RKO (cell line): ENCODE measurements at places on chromosomes 16 and 17.

DNA sequence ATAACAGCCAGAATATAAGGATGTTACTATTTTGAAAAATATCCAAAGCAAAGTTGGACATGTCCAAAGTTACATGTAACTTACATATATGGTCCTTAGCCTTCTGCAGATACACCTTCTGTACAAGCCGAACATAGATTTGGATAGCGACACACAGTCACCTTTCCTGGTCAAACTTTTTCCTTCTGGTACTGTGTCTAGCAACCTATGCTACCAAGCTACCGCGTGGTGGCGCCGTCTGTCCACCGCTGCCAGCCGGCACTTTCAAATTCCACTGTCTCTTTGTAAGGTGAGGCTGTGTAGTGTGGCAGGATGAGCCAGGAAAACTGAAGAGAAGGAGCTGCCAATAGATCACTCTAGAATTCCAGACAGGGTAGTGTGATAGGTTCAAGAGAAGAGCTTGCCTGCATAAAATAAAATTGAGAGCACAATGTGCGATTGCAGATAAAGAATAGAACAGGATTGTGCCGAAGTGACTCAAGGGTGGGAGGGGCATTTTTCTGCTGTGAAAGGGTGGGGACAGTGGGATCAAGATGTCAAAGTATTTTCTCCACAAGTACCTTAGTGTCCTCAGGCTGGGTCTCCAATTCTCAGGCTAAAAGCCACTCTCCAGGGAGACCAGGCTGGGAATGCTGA, 366.9 kb downstream of the SLC39A11 start:
- DNase-seq: peak; percentile 72

- peak; percentile 17 for DNase-seq
These were observed 21.2 kb downstream of the PEMT start for GRCh38 chr17:17570140-17570797.

GRCh38 chr16:68288252-68288650, 22.5 kb downstream of the SLC7A6OS start:
- no peak for DNase-seq

- no peak for DNase-seq
These were observed 3.3 kb downstream of the CISD3 start for GRCh38 chr17:38733282-38733981.

- no peak for DNase-seq
These were observed 283.9 kb upstream of the EEF2KMT start for GRCh38 chr16:5381481-5381880.

- no peak for DNase-seq
These were observed 150.0 kb downstream of the MSI2 start for GRCh38 chr17:57406131-57406980.

DNA sequence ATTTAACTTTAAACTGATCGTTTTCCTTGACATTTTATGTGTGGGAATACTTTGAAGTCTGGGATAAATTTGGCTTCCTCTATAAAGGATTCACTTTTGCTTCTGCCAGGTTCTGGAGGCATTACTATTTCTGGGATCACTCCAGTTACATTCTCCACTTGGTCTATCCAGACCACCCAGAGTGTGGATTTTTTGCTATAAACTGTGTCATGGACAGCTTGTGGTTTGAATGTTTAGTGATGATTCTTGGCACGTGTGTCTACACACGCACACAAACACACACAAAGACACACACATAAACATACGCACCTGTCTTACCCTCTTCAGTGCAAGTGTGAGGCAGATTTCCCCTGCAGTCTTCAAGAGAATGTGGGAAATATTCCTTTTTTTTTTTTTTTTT, 27.4 kb upstream of the MSI2 start:
- no peak for DNase-seq

DNA sequence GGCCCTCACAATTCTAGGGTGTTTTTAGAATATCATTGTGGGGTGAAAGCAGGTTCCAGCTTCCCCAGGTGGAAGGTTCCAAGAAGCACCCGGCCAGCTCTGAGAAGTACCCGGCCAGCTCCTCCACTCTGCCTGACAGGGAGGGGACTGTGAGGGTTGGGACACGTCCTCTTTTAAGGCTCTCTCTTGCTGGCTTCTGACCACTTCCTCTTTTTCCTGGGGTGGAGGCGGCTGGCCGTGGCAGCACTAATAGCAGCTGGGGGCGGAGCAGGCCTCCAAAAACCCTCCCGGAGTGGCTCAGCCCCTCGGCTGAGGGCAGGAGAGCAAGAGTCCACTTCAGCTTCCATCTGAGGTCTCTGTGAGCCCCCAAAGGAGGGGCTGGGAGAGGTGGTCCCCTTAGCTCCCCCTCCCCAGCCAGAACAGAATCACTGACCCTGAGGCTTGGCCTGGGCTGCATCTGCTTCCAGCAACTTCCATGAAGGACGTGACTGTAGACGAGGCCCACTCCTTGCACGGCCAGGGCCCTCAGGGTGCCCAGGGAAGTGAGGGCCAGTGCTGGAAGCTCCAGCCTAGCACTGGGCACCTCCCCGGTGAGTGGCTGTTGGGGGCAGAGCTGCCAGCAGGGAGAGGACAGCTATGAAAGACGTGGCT, 26.7 kb upstream of the PLCG2 start:
- no peak for DNase-seq

GRCh38 chr17:15971098-15971678, 26.3 kb downstream of the ADORA2B start:
- DNase-seq: no peak

GRCh38 chr16:19919142-19919541, 34.5 kb upstream of the GPRC5B start:
- DNase-seq: no peak

DNA sequence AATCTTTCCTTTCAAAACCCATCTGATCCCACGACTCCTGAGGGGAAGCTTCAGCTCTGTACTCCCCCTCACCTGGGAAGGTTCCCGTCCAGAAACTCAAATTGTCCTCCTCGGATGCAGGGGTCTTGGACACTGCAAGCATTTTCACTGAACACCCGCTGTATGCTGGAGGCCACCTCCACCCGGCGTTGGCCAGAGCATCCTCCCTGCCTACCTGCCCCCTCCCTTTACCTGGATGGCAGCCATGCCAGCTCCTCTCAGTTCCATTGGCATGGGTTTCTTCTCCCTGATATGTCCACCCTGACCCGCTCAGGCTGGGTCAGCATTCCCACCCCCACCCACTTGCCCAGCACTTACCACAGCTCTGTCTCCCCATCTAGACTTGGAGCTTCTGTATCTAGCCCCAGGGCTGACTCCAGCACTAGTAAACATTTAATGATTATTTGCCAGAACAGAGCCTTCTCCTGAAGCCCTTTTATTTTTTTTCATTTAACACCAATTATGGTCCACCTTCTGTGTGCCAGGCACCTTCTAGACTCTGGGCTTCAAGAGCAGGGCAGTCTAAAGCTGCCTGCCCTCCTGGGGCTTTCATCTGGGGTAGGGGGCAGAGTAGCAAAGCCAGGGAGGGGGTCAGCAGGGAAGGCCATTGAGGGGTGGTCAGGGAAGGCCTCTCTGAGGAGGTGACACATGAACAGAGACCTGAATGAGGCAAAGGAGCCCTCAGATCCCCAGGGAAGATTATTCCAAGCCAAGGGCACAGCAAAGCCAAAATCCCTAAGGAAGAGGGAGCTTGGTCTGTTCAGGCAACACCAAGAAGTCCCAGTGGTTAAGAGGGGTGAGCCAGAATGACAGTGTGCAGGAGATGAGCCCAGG, 8.9 kb upstream of the KRT19 start:
- DNase-seq: no peak

DNA sequence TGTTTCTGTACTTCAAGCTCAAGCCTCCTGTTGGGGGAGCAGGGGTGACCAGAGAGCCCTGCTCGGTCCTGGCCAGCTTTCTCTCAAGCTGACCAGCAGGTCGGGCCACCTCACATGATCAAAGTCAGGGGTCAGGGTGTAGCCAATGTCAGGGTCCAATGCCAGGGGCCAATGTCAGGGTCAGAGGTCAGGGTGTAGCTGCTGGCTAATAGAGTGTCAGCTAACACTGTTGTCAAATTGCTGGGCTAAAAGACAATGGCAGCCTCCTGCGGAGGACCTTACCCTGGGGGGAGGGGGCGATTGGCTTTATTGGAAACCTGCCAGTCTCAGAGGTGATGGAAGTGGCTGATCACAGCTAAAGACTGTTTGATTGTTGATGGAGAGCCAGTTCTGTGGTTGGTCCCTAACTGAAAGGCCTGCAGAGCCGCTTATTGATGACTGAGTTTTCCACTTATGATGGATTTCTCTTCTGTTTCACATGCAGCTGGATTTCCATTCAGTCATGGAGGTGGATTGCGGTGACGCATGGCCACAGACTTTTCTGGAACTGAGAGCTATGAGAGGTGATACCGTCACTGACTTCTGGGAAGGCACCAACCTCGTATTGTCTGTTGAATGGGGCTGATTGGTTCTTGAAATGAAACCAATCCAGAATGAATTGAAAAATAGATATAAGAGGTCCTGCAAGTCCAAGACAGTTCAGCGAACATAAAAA, 97.4 kb upstream of the ZFHX3 start:
- no peak for DNase-seq

- no peak for DNase-seq
These were observed 47.4 kb upstream of the MEIOC start for GRCh38 chr17:44608727-44609435.

- DNase-seq: no peak
These were observed 29.4 kb downstream of the SLC12A3 start for GRCh38 chr16:56894331-56894917.

DNA sequence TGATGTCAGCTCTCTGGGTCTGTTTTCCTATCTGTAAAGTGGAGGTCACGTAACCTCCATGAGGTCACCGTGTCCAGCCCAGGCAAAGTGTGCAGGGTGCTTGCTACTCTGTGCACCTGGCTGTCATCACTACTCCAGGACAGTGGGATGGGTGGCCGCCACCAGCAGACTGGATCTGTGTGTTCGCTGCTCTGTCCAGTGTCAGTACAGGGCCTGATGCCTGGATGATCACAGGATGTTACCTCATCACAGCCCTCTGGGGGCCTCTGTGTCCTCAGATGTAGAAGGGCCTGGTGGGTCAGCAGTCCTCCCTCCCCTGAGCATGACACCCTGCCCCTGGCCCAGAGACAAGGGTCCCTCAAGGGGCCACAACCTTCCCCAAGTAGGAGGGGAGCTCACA, 80.0 kb downstream of the KCNJ18 start:
- DNase-seq: no peak

DNA sequence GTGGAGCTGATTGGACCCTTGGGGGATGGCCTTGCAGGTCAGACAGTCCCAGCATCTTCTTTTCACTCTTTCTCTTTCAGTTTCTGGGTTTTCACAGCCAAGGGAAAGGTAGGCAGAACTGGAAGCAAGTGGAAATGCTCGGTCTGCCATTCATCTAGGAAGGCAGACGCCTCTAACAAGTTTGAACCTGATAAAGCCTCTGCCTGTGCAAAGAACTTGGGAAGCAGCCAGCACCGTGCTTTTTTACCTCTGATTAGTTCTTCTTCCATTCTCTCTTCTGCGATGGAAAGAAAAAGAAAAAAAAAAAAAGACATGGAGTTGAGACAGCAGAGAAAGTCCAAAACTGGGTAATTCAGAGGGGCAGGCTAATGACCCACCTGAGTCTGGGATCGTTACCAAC, 997.8 kb upstream of the EEF2KMT start:
- no peak for DNase-seq

DNA sequence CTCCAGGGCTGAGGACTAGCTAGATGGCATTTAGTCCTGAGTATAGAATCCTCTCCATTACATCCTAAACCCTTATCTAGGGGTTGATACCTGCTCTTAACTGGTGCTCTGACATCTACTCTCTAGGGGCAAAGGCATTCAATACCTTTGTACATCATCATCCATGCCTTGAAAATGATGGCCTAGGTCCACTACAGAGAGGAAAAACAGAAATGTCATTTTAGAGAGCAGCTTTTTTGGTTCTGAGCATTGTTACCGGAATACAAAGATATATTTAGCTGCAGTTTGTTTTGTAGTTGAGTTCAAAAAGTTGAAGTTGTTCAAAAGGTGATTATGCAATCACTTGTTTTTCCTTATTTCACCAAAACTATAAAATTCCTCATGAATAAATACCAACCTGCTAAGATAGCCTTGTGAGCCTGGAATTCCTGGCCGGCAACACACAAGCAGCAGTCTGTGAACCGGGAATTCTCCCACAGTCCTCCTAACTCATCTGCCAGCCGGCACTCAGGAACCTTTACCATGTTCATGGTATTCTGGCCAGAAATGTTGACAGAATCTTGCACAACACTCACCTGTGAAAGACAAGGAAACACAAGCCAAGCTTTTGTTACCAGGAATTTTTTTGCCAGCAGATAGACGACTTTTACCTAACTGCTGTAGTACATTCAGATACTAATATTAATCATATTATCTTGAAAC, 35.4 kb downstream of the NXPH3 start:
- no peak for DNase-seq

DNA sequence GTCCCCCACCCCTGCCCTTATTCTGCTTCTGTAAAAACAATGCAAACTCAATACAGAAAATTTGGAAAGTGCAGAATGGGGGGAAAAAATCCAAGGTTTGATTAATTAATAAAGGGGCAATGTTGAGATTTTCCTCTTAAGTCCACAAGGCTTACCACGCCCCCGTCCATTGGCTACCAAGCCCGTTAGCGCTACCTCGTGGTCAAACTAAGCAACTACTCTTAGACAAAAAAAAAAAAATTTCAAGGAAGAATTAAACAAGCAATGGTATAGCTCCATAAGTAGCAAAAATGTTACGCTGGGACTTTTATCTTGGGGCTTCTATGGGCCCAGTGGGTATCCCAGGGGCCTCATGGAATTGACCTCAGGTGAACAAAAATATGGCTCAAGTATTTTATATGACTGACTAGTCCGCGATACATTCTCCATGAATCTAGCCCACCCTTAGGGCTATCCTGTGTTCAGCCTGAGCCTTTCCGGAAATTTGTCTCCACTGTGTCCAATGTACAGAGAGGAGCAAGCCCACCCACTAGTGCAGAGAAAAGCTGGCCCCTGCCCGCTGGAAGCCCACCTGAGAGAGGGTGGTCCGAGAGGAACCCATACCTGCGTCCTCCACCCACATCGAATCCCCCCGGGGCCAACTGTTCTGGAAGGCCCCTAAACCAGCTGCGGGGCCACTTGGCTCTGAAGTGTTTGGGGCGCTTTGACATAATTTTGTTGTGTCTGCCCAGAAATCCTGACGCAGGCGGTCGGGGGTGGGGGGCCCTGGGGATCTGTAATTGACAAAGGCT, 19.1 kb upstream of the TEX2 start:
- DNase-seq: peak; percentile 75

GRCh38 chr16:72021043-72021442, 12.5 kb downstream of the DHODH start:
- no peak for DNase-seq

DNA sequence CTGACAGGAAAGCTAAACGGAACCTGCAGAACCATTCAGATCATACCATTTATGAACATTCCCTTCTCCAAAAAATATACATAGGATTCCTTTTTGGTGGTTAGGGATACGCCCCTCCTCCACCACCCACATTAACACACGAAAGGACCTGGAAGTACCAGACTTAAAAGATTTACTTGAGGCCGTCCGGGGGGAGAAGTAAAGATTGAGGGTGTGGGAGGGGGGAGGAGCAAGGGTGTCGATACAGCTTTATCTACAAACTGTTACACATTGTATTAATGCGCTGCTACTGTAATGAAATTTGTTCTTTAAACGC, 537 bp downstream of the PALB2 start:
- DNase-seq: no peak
